ENCODE measurements at places on chromosomes 5 and 9.

DNA sequence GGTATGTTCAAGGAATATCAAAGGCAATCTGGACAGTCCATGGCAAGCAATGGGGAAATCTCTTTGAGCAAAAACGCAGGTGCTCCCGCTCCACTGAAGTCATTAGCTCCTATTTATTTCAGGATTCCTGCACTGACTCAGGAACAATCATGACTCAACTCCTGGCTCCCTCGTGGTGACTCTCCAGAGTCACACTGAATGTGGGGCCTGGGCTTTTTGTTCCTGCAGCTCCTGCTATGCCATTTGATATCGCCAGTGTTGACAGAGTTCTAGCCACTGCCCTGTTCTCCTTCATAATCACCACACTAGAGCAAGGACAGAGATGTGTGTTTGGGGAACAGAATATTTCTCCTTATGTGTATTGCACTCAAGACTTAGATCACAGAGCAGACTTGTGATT lies 187.2 kb upstream of the ZNF462 start:
- DNase-seq = no peak

DNA sequence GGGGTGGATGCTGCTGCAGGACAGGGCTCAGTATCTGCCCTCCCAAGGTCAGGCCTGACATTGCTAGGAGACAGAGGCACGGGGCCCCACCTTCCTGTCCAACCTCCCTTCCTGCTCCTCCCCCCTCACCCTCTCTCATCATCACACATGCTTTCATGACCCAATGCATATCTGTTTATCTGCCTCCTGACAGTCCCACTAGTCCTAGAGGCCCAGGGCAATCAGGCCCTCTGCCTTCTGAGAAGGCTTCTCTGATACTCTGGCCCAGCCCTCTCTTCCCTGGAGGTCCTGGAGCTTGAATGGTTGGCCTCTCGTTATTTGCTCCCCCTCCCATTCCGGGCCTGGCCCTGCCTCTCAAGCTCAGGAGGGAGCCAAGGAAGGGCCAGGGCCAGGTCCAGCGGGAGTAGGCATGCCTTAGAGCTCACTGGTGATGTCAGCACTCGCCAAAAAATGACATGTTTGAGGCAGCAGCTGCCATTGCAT lies 90.6 kb upstream of the SAP30L start:
- no peak for DNase-seq

- peak; percentile 85 for DNase-seq
Observed at GRCh38 chr5:142012792-142013388, at the start of gene GNPDA1. TSS of gene GNPDA1 (minus strand) at chr5:142013027. CDS start at chr5:142012035, 992 bp downstream.

- no peak for DNase-seq
Observed at GRCh38 chr9:27755846-27756245, 182.6 kb upstream of the C9orf72 start.

GRCh38 chr5:72494623-72495124 lies 12.5 kb downstream of the ZNF366 start:
- DNase-seq = no peak

GRCh38 chr5:150428106-150428876 lies 15.6 kb upstream of the CD74 start:
- no peak for DNase-seq

- DNase-seq = no peak
Observed at GRCh38 chr5:168408561-168409305, 77.5 kb upstream of the RARS1 start.

- no peak for DNase-seq
Observed at GRCh38 chr5:126366199-126366560, 57.0 kb upstream of the GRAMD2B start.

DNA sequence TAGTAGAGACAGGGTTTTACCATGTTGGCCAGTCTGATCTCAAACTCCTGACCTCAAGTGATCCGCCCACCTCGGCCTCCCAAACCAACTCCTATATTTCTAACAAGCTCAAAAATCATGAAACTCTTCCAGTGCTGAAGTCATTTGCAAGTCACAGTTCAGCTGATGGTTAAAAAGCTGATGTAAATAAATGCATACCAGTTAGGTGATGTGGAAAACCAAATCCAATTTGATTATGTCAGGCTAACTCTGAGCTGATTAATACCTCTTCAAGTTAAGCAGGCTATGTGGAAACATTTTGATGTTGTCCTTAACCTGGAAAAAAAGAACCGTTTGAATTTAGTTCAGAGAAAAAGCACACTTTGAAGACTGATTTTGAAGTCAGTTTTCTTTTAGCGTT lies 51.0 kb downstream of the TMEM252 start:
- DNase-seq = no peak
